Right hindlimb (tissue), 1 donor: ENCODE measurements at places on chromosomes 4 and X.

DNA sequence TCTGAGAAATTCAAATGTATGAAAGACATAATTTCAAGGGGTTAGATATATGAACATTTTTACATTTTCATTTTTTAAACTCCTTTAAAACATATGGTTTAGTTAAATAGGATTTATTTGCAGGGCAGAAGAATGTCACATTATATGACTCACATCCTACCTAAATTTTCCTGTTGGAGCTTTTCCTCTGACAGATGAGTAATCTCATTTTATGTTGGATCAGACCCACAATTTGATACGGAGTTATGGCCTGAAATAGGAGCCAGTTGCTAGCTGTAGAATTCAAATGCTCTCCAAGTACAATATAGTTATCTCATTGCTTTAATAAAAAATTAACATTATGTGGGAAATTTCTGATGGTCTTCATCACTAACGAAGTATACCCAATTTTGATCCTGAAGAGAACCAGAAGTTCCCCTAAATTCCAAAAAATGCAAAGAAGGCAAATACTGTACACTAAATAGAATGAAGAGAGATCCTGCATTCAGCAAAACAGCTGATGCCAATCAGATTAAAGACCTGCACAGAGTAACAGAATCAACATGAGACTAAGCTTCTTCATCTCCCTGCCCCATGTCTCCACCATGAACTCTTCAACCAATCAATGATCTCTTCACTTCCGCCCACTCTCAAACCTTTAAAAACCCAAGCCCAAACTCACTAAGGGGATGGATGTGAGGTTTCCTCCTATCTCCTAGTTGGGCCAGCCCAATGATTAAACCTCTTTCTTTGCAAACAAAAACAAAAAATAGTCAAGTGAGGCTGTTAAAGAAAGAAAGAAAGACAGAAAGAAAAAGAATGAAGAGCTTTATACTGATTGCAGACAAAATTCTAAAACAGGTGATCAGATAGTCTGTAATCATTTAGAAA lies 10.9 kb upstream of the EXOSC9 start:
- DNase-seq, result no peak

DNA sequence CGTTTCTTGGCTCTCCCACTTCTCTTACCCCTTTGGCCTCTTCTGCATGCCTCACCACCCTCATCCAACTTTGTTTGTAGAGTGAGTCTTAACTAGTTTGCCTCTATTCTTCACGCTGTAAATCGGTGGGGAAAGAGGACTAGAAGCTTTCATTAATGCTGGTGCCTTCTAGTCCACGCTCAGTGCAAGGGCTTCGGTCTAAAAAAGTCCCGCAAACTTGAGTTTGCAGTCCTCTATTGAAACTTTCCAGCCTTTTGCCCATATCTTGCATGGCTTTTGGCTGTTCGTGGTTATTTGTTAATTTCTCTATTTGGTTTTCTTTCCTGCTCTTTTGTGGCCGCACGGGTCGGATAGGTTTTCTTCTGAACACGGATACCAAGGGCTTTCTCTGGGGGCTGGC lies 868 bp downstream of the DACH2 start:
- DNase-seq, result no peak

- peak; percentile 45 for DNase-seq
Observed at GRCh38 chr4:53688186-53688790, 97.0 kb upstream of the LNX1 start.

DNA sequence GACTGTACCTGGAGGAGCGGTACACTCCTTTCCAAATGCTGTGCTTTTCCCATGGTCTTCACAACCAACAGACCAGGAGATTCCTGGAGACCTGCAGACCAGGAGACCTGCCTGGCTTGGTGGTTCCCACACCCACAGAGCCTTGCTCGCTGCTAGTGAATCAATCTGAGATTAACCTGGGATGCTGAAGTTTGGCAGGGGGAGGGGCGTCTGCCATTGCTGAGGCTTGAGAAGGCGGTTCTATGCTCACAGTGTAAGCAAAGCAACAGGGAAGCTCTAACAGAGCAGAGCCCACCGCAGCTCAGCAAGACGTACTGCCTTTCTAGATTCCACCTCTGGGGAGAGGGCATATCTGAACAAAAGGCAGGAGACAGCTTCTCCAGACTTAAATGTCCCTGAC lies 34.5 kb upstream of the FAAH2 start:
- no peak for DNase-seq

GRCh38 chr4:10063544-10064300 lies 42.4 kb upstream of the SLC2A9 start:
- DNase-seq, result peak; percentile 77

DNA sequence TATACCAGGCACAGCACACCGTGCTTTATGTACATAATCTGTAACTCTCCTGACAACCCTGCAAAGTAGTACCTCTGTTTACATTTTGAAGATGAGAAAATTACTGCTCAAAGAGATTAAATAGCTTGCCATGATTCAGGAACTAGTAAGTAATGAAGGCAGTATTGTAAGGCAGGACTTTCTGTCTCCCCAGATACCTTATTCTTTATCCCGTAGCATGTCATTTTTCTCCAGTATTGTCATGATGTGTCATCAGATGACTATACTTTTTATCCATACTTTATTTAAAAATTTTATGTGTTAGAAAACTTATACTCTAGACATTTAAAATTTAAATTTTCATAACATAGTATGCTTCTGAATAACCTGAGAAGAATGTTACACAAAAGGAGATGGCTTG lies 188.3 kb upstream of the NUDT6 start:
- DNase-seq, result no peak

DNA sequence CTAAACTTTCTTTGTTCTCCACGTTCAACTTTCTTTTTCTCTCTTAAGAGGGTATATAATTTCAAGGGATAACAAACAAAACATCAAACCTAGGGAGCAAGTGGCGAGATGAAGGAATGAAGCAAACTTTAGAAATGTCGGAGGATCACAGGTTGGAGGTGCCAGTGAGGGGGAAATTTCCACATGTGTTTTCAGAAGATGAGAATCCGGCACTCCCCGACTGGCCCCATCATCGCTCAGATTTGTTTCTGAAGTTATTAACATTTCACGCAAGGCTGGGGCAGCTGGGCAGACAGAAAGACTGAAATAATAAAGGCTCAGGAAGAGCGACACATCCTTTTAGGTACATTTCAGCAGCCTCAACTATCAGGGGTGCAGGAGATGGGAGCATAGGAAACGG lies 134.9 kb downstream of the SMIM20 start:
- DNase-seq, result peak; percentile 68

GRCh38 chr4:92519727-92520126 lies 216.0 kb downstream of the GRID2 start:
- no peak for DNase-seq

DNA sequence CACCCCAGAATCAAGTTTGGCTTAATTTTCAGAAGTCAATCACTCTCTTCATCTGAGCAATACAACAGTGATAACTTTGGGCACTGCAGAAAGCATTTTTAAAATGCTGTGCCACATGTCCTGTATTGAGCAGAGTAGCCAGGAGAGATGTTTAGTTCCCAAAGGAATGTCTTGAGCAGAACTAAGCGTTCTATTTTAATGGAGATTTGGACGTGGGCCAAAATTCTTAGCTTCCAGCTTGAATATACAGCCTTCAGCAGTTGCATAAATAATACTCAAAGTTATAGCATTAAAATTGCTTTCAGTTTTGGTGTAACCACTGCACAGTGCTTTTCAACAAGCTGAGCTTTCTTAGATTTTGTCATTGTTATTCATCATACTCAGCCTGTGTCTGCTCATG lies 679.2 kb downstream of the NLGN4X start:
- DNase-seq, result no peak

GRCh38 chrX:72540318-72540717 lies 32.3 kb downstream of the HDAC8 start:
- no peak for DNase-seq

DNA sequence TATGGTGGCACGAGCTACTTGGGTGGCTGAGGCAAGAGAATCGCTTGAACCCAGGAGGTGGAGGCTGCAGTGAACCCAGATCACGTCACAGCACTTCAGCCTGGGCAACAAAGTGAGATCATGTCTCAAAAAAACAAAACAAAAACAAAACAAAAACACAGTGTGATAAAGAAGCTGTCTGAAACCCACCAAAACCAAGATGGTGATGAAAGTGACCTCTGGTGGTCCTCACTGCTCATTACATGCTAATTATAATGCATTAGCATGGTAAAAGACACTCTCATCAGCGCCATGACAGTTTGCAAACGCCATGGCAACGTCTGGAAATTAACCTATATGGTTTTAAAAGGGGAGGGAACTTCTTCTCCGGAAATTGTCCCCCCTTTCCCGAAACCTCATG lies 29.4 kb upstream of the OPHN1 start:
- peak; percentile 20 for DNase-seq

DNA sequence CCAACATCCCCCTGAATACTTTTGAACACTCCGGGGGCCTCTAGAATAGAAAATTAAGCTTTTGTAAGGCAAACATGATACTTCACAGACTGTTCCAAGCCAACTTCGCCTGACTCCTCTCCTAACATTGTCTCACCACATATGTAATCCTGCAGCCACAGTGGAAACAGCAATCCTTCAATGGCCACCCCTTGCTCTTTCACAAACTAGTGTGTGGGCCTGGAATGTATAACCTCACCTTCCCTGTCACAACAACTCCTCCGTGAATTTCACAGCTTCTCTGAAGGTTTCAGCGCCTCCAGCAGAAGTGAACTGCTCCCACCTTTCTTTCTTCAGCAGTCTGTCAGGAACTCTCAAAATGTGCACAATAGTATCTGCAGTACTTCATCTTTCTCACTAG lies 185.1 kb downstream of the ADGRL3 start:
- DNase-seq, result peak; percentile 31

DNA sequence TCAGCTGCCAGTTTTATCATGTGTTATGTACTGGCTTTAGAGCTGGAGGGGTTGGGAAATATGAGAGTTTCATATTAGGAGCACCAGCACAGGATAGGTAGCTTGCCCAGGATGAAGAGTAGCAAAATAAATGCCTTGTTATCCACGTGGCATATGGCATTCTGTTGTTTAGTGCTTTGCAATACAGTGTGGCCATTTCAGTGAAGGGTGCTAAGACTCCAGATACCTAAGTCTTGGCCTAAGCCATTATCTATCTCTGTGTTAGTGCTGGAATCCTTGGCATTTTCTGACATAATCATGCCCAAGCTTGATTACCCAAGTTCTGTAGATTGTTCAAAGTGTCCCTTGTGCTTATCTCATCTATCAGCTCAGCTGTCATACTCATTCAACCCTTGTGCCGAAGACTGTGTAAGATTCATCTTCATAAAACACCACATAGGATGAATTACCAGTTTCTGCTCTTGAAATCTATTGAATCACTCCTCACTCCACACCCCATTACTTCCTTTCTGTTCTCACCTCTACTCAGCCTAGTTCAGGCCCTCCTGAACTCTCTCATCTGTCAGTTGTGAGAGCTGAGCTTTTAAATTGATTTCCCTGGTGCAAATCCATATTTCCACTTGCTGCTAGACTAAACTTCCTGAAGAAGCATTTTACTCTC lies 73.5 kb downstream of the CLCN5 start:
- no peak for DNase-seq

GRCh38 chr4:153010146-153010545 lies 74.0 kb downstream of the FHDC1 start:
- no peak for DNase-seq

DNA sequence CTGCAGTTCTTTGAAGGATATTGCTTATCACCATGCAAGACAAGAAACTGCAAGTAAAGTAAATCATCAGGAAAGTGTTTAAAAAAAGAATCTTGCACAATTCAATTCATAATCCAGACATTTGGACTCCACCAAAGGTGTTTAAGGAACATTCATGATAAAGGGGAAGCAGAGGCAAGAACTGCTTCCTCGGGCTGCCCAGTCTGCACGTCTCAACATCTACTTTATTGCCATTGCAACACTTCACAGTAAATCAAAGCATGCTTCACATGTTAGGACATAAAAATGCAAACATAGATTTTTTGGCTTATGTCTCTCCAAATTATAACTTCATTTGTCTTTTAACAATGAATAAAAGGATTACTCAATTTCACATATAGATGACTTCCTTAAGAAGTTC lies 42.5 kb downstream of the MID1 start:
- no peak for DNase-seq

GRCh38 chrX:110569506-110569905 lies 210.9 kb downstream of the RTL9 start:
- DNase-seq, result no peak

DNA sequence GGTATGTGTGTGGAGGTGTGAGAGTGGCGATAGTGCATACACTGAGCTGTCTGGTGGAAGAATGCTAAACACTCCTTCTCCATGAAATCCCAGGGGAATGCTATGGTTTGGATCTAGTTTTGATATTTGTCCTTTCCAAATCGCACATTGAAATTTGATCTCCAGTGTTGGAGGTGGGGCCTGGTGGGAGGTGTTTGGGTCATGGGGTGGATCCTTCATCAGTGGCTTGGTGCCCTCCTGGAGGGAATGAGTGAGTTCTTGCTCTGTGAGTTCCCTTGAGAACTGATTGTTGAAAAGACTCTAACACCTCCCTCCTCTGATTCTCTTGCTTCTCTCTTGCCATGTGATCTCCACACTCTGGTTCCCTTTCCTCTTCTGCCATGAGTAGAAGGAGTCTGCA lies 114.1 kb upstream of the HHIP start:
- no peak for DNase-seq

GRCh38 chr4:10587697-10588096 lies 96.9 kb downstream of the CLNK start:
- DNase-seq, result no peak

DNA sequence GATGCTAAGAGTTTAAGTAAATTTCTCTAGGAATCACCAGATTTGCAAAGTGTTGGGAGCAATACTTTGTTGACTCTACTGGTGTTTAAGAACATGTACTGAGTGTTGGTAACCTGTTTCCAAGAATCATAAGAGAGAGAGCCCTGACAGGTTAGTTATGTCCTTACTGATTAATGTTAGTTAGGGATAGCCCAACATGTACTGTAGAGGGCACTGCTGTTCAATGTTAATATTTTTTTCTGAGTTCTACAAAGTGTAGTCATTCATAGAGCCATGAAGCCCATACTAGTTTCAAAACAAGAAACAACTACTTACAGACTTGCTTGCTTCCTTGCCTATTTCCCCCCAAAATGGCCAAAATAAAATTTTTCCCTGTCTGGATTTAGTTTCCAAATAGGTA lies 11.9 kb downstream of the TMPRSS11D start:
- DNase-seq, result no peak

GRCh38 chr4:126959056-126959745 lies 673.6 kb upstream of the INTU start:
- no peak for DNase-seq

GRCh38 chr4:188305690-188306089 lies 166.4 kb downstream of the TRIML1 start:
- DNase-seq, result no peak

- DNase-seq, result no peak
Observed at GRCh38 chrX:136488706-136489105, 959 bp downstream of the BRS3 start.
